ENCODE measurements at places on chromosomes 5 and 9.

DNA sequence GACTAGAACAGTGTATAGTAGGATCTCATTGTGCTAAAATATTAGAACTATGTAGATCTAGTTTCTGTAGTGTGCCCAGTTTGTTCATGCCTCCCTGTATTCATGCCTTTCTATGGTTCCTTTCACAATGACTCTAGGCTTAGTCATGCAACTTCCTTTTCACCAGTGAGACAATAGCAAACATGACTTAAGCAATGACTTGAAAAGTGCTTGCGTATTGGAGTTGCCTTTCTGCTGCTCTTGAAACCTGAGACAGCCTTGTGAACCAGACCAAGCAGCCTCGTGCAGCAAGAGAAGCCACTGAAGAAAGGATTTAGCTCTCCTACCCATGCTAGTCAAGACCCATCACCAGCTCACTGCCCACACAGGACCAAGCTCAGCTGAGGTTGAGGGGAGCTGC lies 294.5 kb upstream of the TAS2R1 start:
- DNase-seq, result no peak

- DNase-seq, result no peak
Measured at GRCh38 chr9:117678871-117679270, 25.3 kb upstream of the TLR4 start.

DNA sequence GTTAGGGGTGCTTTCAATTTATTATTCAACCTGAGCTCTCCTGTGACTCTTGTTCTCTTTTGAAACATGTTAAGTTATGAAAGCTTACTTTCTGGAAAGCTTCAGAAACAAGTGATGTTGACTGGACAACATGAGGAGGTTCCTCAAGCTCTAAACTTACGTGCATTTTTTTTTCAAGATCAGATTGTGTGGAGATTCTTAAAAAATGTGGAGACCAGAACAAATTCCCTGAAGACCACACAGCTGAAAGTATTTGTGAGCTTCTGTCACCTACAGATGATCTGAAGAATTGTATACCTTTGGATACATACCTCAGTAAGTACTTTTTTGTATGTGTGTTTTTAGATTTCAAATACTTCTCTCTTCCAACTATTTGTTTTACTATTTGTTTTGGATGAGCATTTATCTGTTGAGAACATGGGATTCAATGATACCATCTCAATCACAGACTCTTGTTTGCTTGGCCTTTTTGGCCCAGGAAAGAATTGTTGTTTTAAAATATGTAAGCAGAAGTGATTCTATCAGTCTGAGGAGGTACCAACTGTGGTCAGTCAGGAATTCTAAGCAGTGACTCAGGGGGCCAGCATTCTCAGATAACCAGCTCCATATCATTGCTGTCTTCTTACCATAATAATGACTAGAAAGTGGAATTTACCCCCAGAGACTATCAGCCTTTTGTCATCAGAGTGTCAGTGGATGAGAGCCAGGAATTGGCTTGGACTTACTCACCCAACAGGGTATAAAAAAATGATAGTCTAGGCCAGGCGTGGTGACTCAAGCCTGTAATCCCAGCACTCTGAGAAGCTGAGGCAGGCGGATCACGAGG lies 34.4 kb upstream of the GLIPR2 start:
- no peak for DNase-seq

- no peak for DNase-seq
Measured at GRCh38 chr5:10786835-10787234, 25.8 kb upstream of the DAP start.

DNA sequence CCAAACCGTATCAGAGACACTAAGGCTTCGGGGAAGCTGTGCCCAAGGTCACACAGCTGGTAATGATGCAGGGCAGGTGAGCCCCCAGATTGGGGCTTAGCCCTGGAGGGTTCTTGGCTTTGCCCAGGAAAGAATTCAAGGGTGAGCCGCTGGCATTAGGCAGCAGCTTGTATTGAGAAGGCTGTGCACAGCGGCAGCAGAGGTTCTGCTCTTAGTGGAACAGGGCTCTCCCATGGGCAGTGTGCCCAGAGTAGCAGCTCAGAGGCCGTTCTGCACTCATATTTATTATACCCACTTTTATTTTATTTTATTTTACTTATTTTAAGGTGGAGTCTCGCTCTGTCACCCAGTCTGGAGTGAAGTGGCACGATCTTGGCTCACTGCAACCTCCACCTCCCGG lies 85.8 kb upstream of the IER5L start:
- DNase-seq, result no peak

DNA sequence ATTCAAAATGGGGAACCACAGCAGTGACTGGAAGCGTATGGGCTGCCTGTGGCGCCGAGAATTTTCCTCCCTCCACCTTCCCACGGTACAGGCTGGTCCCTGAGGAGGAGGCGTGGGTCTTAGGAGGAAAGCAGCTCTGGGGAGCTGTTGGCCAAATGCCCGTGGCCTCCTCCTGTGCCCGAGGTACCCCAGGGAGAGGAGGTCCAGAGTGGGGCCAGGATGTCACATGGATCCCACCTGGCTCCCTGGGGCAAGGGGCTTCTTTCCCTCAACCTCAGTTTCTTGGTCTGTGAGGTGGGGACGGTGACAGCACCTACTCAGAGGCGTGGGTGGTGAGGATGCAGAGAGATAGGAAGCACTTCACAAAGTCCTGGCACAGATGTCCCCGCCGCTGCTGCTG lies 16.5 kb downstream of the PRRX2 start:
- no peak for DNase-seq

DNA sequence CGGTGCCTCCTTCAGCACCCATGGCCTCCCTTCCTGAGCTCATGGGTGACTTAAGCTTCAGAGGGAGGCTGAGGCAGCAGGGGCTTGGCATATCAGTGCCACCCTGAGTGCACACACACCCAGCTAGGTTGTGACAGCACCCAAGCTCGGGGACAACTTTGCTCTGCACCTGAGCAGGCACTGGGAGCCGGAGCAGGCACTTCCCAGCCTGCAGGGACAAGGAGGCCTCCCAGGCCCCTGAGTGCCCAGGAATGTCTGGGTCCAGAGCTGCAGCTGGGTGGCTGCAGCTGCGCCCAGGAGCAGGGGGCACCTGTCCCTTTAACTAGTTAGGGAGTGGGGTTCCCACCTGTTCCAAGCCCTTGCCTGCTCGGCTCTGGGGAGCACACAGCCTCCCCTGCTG lies 48.7 kb upstream of the CDH12 start:
- no peak for DNase-seq

GRCh38 chr5:116824751-116825438 lies 250.3 kb upstream of the SEMA6A start:
- DNase-seq, result no peak

GRCh38 chr9:87644659-87645058 lies 81.3 kb upstream of the CTSL start:
- DNase-seq, result no peak

DNA sequence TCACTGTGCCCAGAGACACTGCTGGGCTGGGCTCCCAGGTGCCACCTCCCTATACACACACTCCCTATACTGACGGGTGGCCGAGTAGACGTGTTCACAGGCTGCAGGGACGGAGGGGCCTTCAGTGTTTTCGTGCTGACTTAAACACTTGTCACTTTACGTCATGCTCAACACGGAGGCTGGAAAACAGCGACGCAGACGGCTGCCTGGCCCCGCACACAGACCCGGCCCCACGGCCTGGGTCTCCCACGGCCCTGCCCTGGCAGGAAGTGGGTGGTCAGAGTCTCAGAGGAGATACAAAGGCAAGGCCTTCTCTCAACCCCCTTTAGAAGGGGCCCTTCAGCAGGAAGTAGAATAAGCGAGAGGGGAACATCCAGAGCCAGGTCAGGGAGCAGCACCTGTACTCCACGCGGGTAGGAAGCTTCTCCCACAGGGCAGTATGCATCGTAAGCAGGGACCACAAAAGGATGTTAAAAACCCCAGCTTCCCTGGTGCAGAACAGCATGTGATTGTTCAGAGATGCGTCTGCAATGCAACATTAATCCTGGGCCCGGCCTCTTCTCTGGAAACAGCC lies 11.9 kb upstream of the TBC1D9B start:
- DNase-seq, result no peak

DNA sequence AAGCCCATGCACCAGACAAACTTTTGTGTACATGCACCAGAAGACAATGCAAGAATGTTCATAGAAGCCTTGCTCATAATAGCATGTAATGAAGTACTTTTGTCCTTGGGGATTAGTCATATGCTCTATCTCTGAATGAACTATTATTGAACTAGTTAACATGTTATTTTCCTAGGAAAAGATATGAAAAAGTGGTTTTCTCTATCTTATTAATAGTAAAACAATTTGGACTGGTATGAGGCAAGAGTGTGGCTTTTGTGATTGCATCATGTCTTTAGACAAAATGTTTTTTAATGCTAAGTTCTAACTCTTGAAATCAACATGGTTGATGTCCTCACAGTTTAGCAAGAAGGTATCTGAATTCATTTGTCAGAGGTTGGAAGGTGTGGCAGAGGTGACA lies 55.7 kb upstream of the SPDL1 start:
- no peak for DNase-seq

GRCh38 chr5:156378159-156378558 lies 51.2 kb downstream of the SGCD start:
- DNase-seq, result no peak

- no peak for DNase-seq
Measured at GRCh38 chr9:103707181-103707580, 386.9 kb upstream of the SMC2 start.

DNA sequence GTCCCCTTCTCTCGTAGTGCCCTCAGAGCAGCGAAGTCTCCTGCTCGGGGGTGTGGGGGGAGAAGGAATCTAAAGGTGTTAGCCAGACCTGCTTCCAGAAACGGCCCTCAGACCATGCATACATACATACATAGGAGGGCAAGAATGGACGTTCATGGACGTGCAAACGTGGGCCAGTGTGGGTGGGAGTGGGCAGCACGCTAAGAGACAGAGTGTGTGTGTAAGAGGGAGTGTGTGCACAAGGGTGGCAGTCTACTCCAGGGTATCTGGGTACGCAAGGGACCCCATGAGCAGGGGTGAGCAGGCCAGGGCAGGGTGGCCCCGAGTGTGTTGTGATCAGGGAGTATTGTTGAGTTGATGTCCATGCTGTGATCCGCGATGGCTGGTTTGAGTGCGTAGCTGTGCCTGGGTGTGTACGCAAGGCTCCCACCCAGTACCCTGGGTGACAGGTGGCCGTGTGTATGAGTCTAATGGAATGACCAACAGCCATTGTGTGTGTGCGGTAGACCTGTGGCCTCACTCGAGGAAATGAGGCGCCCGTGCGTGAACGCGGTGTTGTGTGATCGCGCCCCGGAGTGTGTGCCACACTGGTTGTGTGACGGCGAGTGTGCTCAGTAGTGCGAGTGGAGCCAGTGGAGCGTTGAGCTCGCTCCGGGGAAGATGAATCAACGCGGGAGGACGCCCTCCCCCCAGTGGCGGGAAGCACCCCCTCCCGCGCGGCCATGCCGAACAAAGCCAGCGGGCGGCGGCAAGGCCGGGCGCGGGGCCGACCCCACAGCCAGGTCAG lies 826 bp downstream of the GPRIN1 start:
- DNase-seq, result no peak

GRCh38 chr9:98357921-98358535 lies 102.6 kb upstream of the TBC1D2 start:
- no peak for DNase-seq

DNA sequence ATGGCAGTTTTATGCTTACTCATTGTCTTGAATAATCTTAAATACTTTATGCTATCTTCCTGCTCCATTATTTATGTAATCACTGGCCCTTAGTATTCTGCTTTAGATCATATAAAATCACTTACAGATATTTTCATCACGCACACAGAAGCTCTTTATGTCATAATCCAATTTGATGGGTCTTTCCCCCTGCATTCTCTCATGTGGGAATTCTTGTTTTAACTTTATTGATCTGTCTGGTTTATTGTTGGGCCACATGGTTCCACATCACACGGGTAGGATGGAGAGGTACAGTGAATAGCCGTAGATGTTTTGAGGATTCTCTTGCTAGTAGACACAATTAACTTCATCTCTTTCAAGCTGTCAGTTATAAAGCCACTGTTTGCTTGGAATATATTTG lies 27.0 kb downstream of the PLPPR1 start:
- no peak for DNase-seq

DNA sequence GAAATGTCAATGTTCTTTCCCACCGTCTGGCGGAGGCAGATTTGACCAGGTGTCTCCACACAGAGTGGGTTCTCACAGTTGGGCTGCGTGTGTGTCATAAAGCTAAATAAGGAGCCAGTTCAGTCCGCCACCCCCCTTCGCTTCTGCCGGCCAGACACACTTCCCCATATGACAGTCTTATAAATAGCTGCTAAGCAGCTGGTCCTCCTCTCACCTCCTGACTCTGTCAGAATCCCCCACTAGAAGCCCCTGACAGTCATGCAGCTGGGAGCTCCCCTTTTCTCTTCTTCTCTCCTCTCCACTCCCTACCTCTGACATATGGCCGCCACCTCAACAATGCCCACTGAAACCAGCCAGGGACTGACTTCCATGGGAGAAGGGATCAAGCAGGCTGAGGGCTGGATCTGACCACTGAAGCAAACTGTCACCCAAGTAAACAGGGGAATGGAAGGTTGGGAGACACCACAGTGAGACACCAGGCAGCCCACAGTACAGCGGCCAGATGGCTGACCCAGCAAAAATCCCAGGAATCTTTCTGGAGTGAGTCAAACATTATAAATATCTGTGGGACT lies 141.9 kb upstream of the EFNA5 start:
- no peak for DNase-seq

DNA sequence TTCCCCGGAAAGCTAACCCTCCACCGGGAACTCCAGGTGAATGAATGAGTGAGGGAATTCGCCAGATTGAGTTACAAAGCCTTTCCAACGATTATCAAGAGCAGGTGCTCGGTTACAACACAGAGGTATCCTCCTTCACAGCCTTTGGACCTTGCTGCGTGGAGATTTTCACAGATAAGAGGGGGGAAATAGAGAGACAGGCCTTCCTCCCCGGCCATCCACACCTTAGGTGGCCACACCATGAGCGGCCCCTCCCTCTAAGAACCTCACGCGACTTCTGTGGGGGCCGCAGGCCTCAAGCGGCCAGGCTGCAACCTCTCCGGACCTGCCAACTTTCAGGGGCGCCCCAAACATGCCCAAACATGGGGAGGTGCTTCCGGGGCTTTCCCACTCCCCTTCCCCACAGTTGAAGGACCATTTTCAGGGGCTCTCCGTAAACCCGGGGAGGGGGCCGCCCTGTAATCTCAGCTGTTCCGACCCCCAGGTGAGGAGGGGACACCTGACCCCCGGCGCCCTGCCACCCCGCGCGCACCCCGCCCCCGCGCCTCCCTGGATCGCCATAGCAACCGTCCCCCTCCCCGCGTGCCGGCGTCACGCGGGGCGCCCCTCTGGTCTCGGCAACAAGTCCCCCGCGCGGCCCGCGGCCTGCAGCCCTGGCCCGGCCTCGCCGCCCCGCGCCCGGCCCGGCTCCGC lies 603 bp downstream of the DENND1A start:
- no peak for DNase-seq

DNA sequence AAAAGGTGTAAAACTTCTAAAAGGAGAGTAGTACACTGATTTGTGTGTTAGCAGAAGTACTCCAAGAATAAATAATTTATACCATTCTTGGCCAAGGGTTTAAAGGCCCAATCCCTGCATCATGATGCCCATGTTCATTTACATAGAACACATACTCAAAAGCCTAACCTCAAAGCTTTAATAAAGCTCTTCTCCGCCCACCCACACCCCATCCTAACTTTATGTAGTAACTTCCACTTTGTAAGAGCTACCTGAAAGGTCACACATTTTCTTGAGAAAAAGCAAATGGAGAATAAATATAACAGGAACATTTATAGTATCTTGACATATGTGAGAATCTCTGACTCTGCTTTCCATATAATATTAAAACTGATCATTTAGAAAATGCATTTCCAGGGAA lies 148.8 kb upstream of the FREM1 start:
- DNase-seq, result no peak

GRCh38 chr5:10912435-10912834 lies 151.4 kb upstream of the DAP start:
- no peak for DNase-seq

Data from stimulated activated CD4-positive, alpha-beta T cell treated with anti-CD3 and anti-CD28 coated beads, Interleukin-1b, Interleukin-23, amount 100 ng/mL, for 1 hour (primary cell).